Inflammatory macrophage treated with lipopolysaccharide for 4 hours (primary cell): ENCODE measurements at places on chromosomes 13 and 19.

- DNase-seq = peak; percentile 12
These were observed 4.4 kb upstream of the ZNF681 start for GRCh38 chr19:23762884-23763711.

- DNase-seq = no peak
These were observed 188.9 kb upstream of the TSC22D1 start for GRCh38 chr13:44765001-44765471.

- DNase-seq = no peak
These were observed 59.5 kb downstream of the ZIC5 start for GRCh38 chr13:99911965-99912566.

GRCh38 chr19:14577885-14578427 lies 4.9 kb upstream of the CLEC17A start:
- no peak for DNase-seq

DNA sequence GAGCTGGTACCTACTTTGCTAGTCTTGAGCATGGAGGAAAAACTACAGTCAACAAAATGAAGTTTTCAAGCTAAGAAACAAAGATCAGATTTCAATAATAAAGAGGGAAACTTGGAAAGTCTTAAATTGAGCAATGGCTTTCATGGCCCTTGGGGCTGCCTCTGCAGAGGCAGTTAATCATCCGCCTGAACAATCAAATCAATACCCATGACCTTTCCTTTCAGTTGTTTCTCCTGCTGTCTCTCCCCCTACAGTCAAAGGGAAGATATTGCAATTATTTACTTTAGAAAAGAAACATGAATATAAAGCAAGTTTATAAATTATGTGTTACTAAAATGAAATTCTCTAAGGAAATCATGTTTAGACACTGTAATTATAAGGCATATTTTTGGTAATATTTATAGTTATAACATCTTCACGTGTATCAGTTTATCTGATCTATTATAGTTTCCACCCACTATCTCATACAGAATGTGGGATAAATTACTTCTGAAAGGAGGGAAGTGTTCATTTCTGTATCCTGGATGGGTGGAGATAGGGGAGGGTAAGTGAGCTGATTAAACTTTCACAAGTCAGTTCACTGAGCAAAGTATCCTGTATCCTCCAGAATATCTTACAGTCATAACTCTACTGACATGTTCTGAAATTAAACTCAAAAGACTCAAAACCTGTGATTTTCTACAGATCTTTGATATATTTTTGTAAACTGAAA lies 72.4 kb upstream of the TSC22D1 start:
- peak; percentile 56 for DNase-seq

GRCh38 chr19:3580156-3580934 lies 4.9 kb upstream of the GIPC3 start:
- peak; percentile 77 for DNase-seq

DNA sequence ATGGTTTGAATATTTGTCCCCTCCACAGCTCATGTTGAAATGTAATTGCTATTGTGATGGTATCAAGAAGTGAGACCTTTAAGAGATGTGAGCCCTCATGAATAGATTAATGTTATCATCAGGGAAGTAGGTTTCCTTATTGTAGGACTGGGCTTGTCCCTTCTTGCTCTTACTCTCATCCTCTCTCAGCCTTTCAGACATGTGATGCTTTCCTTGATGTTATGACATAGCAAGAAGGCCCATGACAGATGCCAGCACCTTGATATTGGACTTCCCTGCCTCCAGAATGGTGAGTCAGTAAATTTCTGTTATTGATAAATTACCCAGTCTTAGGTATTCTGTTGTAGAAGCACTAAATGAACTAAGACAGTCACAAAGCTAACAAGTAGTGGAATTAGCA lies 5.7 kb upstream of the ZMYM2 start:
- peak; percentile 0 for DNase-seq

DNA sequence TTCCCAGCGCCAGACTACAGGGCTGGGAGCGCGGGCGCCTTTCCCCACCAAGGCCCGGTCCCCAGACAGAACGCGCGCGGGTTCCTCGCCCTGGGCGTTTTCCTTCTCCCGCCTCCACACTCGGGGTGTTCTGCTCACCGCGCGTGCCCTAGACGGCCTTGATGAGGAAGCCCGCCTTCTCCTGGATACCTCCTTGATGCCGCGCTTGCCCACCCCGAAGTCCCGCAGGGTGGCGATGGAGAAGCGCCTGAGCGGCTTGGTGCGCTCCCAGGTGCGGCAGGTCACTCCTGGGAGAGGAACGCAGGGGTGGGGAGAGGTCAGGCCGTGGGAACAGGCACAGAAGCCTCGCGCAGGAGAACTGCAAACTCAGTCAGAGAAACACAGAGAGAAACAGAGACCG lies 34.8 kb downstream of the CYP2B6 start:
- no peak for DNase-seq

DNA sequence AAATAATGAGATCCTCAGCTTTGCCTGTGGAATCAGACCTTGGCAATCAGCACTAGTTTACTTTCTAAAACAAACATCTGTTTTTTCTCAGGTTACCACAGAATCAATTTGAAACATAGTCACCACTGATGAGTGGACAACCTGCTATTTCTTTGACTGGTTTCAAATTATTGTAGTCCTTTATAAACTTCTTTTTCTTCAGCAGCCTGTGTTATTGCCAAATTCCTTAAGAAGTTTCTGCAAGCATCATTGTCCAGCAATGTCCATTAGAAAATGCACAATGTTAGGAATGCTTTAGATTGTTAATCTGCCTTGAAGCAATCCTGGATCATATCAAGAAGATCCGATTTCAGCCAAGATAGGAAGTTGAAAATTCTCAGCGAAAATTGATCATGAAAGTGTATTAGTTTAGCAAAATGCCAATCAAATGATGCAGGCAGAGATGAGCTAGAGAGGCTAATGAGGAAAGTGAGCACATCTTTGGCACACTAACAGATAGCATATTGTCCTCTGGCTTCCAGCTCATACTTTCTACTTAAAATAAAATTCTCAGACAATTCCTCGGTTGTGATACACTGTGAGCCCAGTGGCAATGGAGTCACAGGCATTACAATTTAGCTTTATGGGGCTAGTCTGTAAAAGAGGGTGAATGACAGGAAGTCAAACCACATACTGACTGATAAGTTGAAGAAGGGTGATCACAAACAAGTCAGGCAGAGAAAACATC lies 270.6 kb downstream of the SLITRK6 start:
- DNase-seq = no peak

DNA sequence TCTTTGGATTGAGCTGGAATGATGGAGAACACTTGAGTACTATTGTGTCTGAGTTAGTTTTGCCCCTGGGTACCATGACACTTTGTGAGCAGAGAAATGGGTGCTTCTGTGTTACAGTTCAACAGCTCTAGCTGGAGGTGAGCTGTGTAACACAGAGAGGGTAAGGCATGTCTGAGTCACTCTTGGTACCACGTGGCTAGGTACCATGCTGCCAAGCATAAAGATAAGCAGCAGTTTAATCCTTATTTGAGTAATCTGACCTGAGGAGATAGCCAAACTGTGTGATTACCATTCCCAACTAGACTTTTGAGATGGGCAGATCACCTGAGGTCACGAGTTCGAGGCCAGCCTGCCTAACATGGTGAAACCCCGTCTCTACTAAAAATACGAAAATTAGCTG lies 122.0 kb downstream of the OLFM4 start:
- no peak for DNase-seq

GRCh38 chr19:16928351-16928750 lies 39.6 kb downstream of the F2RL3 start:
- no peak for DNase-seq

GRCh38 chr13:76223999-76224398 lies 587.9 kb downstream of the LMO7 start:
- no peak for DNase-seq

DNA sequence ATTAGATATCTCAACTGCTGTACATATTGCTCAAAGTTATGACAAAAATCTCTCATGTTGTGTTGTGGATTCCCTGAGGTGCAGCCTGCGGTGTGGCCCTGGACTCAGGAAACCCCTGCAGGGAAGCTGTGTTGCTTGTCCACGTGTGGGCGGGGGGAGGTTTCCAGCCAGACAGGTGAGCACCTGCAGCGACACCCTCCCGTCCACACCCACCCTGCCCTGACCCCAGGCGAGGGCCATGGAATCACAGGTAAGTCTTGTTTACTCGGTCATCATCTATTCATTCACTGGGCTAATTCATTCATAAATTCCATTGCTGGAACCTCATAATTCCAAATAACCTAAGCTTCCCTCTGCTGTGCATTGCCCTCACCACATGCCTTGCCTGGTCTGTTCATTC lies 14.1 kb downstream of the PLPP2 start:
- no peak for DNase-seq

- no peak for DNase-seq
These were observed 4.7 kb downstream of the CCDC194 start for GRCh38 chr19:17389288-17389687.

GRCh38 chr13:72186730-72187422 lies 319.9 kb upstream of the DACH1 start:
- DNase-seq = no peak

DNA sequence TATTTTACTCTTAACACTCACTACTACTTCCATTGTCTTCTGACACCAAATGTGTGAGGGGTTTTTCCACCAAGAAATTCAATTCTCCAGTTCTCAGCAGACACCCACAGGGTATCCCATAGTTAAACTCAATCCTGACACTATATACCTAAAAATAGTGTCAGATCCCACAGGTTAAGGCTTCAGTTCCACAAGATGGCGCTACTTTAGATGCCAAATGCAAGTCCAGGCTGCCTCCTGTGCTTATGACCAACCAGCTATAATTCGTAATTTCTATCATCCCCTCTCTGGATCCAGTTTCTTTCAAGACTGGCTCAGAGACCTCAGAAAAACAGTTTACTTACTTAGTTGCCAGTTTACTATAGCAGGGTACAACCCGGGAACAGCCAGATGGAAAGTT lies 1146.2 kb upstream of the SPRY2 start:
- no peak for DNase-seq

GRCh38 chr19:46748325-46749109 lies 2.3 kb upstream of the STRN4 start:
- DNase-seq = peak; percentile 77

GRCh38 chr19:1748115-1748872 lies 5.0 kb upstream of the ONECUT3 start:
- no peak for DNase-seq

GRCh38 chr19:50590191-50590590 lies 22.0 kb upstream of the LRRC4B start:
- DNase-seq = no peak

DNA sequence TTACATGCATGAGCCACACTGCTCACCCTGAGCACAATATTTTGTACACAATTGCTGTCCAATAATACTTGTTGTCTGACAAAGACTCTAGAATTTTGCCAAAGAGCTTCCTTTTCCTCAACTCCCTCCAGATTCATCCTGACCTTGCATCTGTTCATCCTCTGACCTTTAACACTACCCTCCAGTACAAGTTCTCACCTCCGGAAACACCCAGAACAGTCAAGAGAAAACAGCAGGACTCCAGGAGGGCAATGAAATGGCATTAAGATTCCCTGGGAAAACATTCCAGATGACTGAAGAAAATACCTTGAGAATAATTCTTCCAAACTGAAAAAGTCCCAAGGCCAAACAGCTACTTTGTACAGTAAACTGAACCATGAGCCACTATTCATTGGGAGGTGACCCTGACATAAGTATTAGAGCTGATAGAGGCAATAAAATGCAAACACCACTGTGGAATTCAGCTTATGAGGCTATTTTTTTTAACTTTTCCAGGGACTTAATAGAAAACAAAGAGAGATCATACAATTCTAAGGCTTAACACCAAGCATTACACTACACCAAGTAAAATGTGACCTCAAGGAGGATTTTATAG lies 15.7 kb upstream of the COG3 start:
- DNase-seq = no peak

DNA sequence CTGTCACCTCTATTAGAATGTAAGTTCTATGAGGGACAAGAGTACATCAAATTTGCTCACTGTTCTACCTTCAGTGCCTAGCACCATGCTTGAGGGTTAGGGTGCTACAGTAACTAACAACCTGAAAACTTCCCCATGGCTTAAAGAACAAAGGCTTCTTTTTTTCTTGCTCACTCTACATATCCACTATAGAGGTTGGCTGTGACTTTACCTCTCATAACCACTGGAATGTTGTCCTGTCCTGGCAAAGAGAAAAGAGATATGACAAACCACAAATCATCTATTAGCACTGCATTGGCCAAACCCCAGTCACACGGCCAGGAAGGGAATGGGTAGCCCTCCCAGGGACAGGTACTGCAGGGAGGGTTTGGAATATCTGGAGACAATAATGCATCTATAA lies 23.2 kb upstream of the ACOD1 start:
- no peak for DNase-seq

- no peak for DNase-seq
These were observed 7.9 kb upstream of the HSH2D start for GRCh38 chr19:16135430-16136127.

DNA sequence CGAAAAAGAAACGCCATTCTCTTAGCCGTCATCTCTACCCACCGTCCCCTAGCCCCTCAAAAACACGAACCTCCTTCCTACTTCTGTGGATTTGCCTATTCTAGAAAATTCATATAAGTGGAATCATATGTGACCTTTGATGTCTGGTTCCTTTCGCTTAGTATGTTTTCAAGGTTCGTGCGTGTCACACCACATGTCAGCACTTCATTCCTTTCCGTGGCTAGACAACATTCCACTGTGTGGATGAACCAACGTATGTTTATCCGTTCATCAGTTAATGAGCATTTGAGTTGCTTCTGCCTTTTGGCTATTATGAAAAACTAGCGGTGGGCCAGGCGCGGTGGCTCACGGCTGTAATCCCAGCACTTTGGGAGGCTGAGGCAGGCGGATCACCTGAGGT lies 14.0 kb upstream of the PPP1R12C start:
- DNase-seq = no peak

- no peak for DNase-seq
These were observed 641.6 kb upstream of the PCDH20 start for GRCh38 chr13:62057286-62057685.

- no peak for DNase-seq
These were observed 270.9 kb downstream of the DACH1 start for GRCh38 chr13:71596116-71596515.

DNA sequence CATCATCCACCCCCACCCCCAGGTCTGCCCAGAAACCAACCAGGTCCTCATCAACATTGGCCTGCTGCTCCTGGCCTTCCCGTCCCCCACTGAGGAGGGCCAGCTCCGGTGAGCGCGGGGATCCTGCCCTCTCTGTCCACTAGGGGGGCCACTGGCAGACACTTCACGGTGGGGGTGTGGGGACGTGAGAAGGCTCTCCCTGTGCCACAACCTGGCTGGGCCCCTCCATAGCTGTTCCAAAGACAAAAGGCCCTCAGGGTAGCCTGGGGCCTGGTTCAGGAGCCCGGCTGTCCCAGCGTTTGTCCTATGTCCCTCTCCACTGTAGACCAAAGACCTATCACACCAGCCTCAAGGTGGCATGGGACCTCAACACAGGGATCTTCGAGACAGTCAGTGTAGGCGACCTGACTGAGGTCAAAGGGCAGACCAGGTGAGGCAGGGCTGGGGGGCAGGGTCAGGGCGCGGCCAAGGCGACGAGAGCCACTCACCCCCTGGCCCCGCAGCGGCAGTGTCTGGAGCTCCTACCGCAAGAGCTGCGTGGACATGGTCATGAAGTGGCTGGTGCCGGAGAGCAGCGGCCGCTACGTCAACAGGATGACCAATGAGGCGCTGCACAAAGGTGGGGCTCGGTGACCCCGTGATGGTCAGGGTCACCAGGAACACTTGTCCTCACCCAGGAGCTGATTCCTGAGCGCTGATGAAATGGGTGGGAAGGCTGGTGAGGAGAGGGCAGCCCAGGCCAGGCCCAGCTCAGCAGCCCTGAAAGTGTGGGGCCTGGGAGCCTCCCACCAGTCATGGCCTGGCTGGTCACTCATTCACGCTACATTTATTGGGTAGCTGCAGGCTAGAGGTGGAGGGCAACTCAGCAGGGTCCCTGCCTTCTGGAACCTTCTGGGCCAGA lies 7.9 kb downstream of the DCAF15 start:
- no peak for DNase-seq
